Nasal cavity respiratory epithelium epithelial cell of viscerocranial mucosa (primary cell): ENCODE measurements at places on chromosomes 2 and 18. TPM values are rescaled to one million over a fixed set of nuclear protein-coding genes. Genes with fewer than 3 reads are reported as not detected.

The CHRNA1 gene
- not detected in 2 replicates for total RNA-seq

The LIMS1 gene
- 57.4 and 106 TPM in 2 replicates for total RNA-seq

The CSRNP3 gene
- total RNA-seq, result 0.34 and 1.5 TPM in 2 replicates

The CD8B gene
- total RNA-seq, result not detected in 2 replicates

The GCG gene
- total RNA-seq, result not detected in 2 replicates

The VIT gene
- total RNA-seq, result not detected in 2 replicates

The CD8B2 gene
- not detected in 2 replicates for total RNA-seq

The CCDC102B gene
- total RNA-seq, result 1.2 and 1.4 TPM in 2 replicates

The CROCC2 gene
- total RNA-seq, result not detected in 2 replicates

The RDH14 gene
- total RNA-seq, result 19.5 and 19.9 TPM in 2 replicates

The ARHGEF33 gene
- total RNA-seq, result under 0.01 and 0.21 TPM in 2 replicates

The ACADL gene
- total RNA-seq, result under 0.01 and 1.00 TPM in 2 replicates

The SCN7A gene
- under 0.01 TPM in 1 of 2 replicates, not detected in the other for total RNA-seq

The CELF4 gene
- 0.07 TPM in 1 of 2 replicates, not detected in the other for total RNA-seq

The CXCR1 gene
- not detected in 2 replicates for total RNA-seq
